WTC11 (cell line): ENCODE measurements at places on chromosomes 11 and 22. TPM values are rescaled to one million over a fixed set of nuclear protein-coding genes. Genes with fewer than 3 reads are reported as not detected.
A peak's percentile ranks its signal among the peaks of the same experiment; 100 is the strongest.

Gene IGSF9B
- 52.7 to 57.1 TPM (median 55.2 TPM) in 3 replicates for total RNA-seq

Gene MMP12
- not detected in 3 replicates for total RNA-seq

Gene UCP3
- 0.50 to 0.73 TPM (median 0.55 TPM) in 3 replicates for total RNA-seq

Gene CTSW
- 0.18 TPM in 1 of 3 replicates, not detected in the others for total RNA-seq

DNA sequence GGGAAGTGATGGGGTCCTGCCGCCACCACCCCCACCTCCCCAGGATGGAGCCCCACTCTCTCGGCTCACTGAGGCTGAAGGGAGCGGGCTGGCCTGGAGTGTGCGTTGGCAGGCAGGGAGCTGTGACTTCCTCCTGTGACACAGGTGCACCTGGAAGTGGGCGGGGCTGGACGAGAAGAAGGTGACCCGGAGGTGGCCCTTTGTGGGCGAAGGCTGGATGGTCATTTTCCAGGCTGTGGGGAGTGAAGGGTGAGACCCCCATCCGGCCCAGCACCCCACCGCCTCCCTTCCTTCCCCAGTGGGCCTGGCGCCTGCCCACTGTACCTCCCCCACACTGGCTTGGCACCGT, 15.3 kb downstream of the IL17REL start:
- H3K27ac ChIP-seq = no peak overlapping the region
- H3K36me3 ChIP-seq = no peaks in the 10 kb centered on the region
- H3K27me3 ChIP-seq = peaks cover 30% of the 10 kb centered on the region

DNA sequence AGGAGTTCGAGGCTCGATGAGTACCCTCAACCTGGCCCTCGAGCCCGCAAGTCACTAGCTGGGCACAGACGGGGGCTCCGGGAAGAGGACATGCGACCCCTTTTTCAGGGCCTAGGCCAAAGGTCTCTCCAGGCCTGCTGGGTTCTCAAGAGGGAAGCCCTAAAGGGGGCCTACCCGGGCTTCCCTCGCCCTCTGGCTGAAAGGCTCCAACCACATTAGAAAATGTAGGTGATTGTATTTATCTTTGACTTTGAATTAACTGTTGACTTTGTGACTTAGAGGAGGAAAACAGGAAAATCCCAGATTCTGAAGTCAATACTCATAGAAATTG, 7.3 kb upstream of the PAX6 start:
- no peak overlapping the region for H3K27ac ChIP-seq
- peak overlapping the region; percentile 70 for H3K4me3 ChIP-seq
- H3K36me3 ChIP-seq = no peaks in the 10 kb centered on the region
- peaks cover 100% of the 10 kb centered on the region for H3K27me3 ChIP-seq

DNA sequence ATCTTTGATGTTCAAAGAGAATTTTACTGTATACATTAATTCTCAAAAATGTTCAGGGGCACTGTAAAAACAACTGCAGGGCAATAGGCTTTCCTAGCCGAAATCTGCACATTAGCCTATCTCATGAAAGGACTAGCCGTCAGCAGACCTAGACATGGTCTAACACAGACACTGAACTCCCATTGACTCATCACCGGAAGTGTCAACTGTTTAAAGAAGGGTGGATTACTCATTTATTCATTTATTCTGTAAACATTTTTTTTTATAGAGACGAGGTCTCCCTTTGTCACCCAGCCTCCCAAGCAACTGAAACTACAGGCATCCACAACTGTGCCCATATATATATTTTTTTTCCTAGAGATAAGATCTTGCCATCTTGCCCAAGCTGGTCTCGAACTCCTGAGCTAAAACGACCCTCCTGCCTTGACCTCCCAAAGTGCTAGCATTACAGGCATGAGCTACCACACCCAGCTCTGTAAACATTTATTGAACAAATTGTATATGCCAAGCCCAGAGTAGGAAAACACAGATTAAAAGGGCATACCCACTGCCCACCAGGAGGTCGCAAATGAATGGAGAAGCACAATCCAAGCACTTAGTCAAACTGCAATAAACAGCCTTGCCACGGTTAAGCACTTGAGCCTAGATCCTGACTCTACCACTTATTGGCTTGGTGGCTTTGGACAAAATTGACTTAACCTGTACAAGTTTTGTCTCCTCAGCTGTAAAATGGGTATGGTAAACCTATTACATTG, 26.6 kb downstream of the RAB30 start:
- no peaks in the 10 kb centered on the region; the same call in 1 of the 2 replicates for H3K27me3 ChIP-seq
- DNase-seq = no peak
- H3K4me1 ChIP-seq = peaks cover 21% of the 10 kb centered on the region
- H3K36me3 ChIP-seq = no peaks in the 10 kb centered on the region

DNA sequence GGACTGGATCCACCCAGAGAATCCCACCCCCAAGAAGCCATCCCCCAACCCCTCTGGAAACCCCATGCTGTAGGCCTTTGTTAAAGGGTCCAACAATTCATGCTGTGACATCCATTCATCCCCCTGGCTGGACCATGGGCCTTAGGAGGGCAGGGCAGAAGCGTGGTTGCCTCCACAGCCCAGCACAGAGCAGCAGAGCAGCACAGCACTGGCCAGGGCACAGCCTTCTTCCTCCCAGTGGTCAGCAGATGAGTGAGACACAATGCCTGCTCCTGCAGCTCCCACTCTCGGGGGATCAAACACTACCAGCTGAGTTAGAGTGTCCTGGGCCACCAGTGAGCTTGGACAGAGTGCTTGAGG, 84.5 kb upstream of the LINC01488 start:
- DNase-seq = no peak
- H3K4me3 ChIP-seq = no peak overlapping the region
- H3K4me1 ChIP-seq = peaks cover 6% of the 10 kb centered on the region; the same call in 1 of the 2 replicates
- no peak overlapping the region for H3K27ac ChIP-seq
- H3K27me3 ChIP-seq = no peaks in the 10 kb centered on the region
- H3K36me3 ChIP-seq = peaks cover 3% of the 10 kb centered on the region

DNA sequence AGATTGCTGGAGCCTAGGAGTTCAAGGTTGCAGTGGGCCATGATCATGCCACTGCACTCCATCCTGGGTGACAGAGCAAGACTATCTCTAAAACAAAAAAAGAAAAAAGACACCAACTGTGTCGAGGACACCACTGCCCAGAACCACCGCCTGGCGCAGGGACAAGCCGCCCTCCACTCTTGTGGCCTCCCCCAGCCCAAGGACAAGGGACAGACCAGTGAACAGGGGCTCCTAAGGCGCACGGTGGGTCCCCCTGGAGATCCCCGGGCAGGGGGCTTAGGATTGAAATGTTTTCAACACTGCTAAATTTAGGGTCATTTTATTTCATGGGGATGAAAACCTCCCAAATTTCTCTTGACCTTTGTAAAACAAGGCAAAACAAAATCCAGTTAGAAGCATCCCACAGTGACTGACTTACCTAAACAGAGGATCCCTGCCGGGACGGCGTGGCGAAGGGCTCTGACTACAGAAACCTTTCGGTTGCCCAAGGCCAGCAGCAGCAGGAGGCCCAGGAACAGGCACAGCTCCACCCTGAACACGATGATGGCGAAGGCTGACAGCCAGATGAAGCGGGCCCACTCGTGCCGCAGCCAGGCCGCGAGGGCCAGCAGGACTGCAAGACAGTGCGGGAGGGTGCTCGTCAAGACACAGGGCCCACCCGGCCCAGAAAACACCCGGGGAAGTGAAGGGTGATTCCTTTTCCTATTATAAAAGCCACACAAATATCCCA, 8.6 kb downstream of the ALG12 start:
- H3K4me1 ChIP-seq = no peaks in the 10 kb centered on the region
- H3K27me3 ChIP-seq = no peaks in the 10 kb centered on the region
- H3K36me3 ChIP-seq = peaks cover 19% of the 10 kb centered on the region
- no peak for DNase-seq
- no peak overlapping the region for H3K4me3 ChIP-seq
- H3K27ac ChIP-seq = no peak overlapping the region

DNA sequence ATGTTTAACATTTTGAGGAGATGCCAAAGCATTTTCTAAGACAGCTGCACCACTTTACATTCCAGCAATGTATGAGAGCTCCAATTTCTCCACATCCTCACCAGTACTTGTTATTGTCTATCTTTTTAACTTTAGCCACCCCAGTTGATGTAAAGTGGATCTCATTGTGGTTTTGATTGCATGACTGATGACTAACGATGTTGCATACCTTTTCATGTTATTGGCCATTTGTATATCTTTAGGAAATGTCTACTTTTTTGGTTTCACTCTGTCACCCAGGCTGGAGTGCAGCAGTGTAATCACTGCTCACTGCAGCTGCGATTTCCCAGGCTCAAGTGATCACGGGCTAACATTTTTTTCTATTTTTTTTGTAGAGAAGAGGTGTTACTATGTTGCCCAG, 8.9 kb downstream of the TTC28 start:
- DNase-seq = no peak
- no peak overlapping the region for H3K4me3 ChIP-seq
- H3K36me3 ChIP-seq = peaks cover 3% of the 10 kb centered on the region; the same call in 1 of the 2 replicates
- no peak overlapping the region for H3K27ac ChIP-seq

GRCh38 chr11:102188488-102188887, 78.2 kb downstream of the YAP1 start:
- no peaks in the 10 kb centered on the region for H3K36me3 ChIP-seq
- H3K27me3 ChIP-seq = no peaks in the 10 kb centered on the region
- H3K4me3 ChIP-seq = no peak overlapping the region
- DNase-seq = no peak
- H3K27ac ChIP-seq = no peak overlapping the region
- H3K4me1 ChIP-seq = peaks cover 55% of the 10 kb centered on the region

DNA sequence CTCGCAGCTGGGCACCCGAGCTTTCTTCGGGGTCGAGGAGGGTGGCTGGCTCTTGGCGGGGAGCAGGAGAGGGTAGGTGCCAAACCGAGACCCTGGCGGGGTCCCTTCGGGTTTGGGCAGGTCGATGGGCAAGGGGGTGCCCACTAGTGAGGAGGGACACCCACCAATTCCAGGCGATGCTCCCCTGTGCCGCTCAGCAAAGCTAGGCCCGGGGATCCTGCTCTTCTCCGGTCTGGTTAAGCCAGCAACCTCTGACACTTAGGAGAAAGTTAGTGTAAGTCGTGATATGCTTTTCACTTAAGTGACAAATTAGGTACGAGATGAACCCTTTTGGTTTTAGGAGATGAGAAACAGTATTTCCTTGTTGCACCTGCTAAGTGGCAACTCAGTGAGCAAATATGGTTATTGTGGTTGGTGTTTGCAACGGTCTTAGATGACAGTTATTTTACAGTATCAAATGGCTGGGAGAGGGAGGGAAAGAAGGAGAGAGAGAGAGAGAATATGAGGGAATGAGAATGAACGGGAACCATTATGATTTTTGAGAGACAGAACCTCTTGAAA, 565 bp downstream of the NUCB2 start:
- H3K27ac ChIP-seq = no peak overlapping the region
- H3K36me3 ChIP-seq = no peaks in the 10 kb centered on the region
- DNase-seq = no peak
- H3K4me1 ChIP-seq = peaks cover 7% of the 10 kb centered on the region
- peak overlapping the region; percentile 88 for H3K4me3 ChIP-seq

- no peak overlapping the region for H3K27ac ChIP-seq
- peaks cover 8% of the 10 kb centered on the region; the same call in 1 of the 2 replicates for H3K36me3 ChIP-seq
- H3K27me3 ChIP-seq = no peaks in the 10 kb centered on the region
- H3K4me3 ChIP-seq = no peak overlapping the region
Measured at GRCh38 chr11:12784445-12784844, 110.2 kb downstream of the TEAD1 start.

DNA sequence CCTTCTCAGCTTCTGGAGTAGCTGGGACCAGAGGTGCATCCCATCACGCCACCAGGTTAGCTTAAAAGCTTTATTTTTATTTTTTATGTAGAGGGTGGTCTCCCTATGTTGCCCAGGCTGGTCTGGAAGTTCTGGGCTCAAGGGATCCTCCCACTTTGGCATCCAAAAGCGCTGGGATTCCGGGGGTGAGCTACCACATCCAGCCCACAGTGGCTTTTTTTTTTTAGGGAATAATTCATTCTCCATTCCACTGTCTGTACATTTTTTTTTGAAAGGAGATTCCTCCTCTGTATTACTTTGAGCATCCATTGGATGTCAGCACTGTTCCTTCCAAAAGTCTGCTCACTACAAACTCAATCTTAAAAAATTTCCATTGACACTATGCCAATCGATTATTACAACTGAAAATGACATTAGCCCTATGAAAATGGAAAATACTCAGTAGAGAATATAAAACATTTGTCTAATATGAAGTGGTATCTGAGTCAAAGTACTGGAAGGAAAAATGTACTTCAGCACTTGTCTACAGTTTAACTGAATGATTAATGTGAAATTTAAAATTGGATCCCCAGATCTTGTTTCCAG, 1.3 kb upstream of the LPXN start:
- H3K27me3 ChIP-seq = no peaks in the 10 kb centered on the region
- peak overlapping the region; percentile 96 for H3K4me3 ChIP-seq
- DNase-seq = no peak
- peaks cover 29% of the 10 kb centered on the region for H3K4me1 ChIP-seq
